ENCODE measurements at places on chromosomes 2 and 18.

GRCh38 chr2:85772019-85772745 is 18.4 kb downstream of the ATOH8 start:
- no peak for DNase-seq

GRCh38 chr2:240199133-240199870 is 58.8 kb upstream of the OTOS start:
- no peak for DNase-seq

GRCh38 chr18:48445540-48445939 is 36.4 kb upstream of the ZBTB7C start:
- DNase-seq: peak; percentile 58

DNA sequence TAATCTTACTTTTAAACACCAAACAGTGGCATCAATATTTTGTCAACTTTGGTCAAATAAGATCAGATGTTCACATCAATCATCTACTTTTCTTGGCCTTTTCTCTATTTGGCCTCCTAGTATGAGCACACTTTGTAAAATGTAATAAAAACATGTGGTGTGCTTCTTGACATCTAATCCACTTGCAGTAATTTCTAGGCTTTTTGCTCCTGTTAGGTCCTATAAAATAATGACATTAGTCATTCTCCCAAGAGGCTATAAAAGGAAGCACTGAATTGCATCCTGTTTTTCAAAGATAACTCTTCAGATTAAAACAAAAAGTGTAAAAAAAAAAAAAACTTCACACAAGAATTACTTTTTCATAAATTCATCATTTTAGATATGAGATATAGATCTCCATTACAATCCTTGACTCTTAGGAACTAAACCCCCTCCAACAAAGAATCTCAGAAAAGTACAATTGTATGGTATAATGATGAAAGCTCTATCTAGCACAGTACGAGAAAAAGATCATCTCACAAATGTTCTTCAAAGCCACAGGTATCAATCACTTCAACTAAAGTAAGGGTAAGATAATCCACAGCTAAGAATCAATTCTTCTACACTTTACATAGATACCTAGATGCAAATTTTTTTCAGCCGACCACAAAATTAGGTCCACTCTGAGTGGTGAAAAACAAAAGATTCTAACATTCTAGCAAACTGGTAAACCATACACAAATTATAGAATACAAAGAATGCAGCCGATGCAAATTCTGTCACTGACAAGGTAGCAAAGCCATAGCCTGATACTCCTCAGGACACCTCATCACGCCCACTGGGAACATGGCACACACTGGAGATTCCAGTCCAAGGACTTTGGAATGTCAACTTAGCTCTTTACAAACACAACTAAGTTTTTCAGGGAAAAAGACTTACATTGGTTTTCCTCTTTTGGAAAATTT is 2.7 kb downstream of the BCL2 start:
- no peak for DNase-seq

DNA sequence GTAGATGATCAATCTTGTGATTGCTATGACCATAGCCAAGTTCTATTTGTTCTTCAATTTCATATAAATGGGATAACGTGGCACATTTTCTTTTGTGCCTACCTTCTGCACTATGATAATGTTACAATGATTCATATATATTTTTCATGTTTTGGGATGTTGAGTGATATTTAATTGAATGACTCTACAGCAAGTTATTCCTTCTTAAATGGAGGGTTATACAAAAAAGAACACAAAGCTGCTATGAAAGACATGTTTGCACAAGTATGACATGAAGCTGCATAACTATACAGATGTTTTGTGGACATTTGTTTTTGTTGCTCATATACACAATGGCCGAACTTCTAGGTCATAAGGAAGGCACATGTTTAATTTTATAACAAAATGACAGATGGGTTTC is 356.2 kb downstream of the CBLN2 start:
- DNase-seq: no peak

- DNase-seq: no peak
Measured at GRCh38 chr2:109659396-109660045, 45.4 kb downstream of the SOWAHC start.

GRCh38 chr2:227036527-227036926 is 127.5 kb downstream of the COL4A4 start:
- no peak for DNase-seq

- DNase-seq: no peak
Measured at GRCh38 chr2:126752876-126753275, 96.9 kb downstream of the GYPC start.

- DNase-seq: peak; percentile 61
Measured at GRCh38 chr2:172427256-172427989, at the start of gene ITGA6. ITGA6 (plus strand) TSS chr2:172427586.

DNA sequence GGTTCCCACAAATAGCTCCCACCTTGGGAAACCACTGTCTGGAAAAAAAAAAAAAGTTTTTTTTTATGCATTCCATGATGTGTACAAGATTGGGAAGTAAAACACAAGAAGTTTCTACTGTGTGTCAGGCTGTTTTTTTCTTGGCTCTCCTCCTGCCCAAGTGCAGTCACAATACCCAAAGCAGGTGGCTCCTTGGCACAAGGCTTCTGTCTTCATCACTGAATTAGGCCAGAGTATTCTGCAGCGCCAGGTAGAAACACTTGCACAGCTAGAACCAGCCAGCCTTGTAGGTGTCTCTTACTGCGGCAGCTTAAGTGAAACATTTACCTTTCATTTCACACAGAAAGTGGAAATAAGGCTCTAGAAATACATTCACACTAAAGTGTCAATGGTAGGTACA is 23.8 kb upstream of the MAL start:
- DNase-seq: no peak

- DNase-seq: no peak
Measured at GRCh38 chr2:219578811-219579613, 6.9 kb downstream of the INHA start.

DNA sequence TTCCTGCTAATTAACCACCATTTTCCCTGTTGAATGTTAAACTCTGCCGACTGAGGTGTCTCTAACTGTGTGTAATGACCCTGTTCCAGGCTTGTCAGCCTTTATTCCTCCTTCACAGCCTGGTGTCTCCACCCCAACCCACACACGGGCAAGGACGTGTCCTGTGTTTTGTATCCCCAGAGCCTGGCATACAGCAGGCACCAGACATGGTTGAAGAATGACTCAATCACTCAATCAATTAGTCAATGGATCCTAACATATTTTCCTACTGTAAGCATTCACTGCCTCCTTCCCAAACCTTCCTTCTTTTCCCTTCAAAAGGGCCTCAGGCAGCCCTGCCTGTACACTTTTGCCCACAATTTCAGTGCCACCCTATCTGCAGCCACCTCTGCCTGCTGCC is 2.7 kb upstream of the TNS1 start:
- DNase-seq: no peak

DNA sequence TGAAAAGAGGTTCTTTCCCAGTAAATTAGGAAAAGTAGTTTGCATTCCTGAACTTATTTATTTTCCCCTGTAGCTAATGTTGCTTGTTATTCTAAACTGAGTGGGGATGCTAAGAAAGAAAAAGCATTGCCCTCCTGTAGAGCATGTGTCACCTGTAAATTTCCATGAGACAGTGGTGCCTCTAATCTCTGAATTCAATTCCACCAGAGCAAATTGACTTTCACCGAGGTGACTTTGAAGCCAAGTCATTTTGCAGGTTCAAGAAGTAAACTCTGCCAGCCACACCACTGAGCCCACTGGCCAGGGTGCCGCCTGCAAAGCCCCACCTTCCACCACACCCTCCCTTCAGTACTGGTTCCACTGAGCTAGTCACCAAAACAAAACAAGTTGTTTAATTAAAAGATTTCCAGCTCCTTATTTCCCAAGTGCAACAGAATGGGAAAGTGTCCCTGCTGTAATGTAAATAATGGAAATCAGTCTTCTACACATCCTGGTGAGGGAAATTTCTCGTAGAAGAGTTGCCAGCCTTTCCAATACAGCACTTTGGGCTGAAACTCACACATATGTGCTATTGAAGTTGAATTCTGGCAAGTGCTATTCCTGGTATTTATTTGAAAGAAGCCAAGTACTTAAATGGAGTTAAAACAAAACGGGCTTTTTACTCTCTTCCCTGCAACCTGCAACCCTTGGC is 254.8 kb downstream of the RNF152 start:
- no peak for DNase-seq

DNA sequence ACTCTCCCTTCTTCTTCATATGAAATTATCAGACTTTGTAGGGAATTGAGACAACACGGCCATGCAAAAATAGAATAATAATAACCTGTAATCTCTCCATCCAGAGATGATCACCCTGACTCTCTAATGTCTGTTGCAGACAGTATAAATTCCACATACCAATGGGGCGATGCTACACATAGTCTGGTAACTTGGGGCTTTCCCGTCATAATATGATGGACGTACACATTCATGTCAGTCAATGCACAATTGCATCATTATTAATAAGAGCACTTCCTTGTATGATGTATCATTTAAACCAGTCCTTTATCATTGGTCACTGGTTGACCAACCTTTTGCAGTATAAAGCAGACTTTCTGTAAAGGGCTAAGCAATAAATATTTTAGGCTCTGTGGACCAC is 39.5 kb upstream of the SCLY start:
- DNase-seq: no peak

DNA sequence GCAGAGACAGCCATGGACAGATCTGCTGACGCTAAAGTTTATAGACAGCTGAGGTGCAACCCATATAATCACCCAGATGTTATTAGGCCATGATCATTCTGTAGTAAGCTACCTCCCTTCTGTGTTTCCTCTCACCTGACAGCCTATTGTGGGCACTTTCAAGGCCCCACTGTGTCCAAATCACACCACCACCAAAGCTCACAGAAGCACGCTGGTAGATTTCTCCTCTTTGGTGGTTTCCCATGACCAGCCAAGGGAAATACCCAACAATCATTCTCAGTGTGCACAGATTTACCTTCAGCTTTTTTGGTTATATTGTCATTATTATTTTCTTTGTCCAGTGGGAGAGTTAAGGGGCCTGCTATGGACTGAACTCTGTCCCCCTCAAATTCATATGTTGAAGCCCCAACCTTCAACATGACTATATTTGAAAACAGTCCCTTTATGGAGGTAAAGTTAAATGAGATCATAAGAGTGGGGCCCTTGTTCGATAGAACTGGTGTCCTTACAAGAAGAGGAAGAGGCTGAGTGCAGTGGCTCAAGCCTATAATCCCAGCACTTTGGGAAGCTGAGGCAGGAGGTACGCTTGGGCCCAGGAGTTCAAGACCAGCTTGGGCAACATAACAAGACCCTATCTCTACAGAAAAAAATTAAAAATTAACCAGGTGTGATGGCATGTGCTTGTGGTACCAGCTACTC is 74.0 kb upstream of the MSH6 start:
- no peak for DNase-seq

DNA sequence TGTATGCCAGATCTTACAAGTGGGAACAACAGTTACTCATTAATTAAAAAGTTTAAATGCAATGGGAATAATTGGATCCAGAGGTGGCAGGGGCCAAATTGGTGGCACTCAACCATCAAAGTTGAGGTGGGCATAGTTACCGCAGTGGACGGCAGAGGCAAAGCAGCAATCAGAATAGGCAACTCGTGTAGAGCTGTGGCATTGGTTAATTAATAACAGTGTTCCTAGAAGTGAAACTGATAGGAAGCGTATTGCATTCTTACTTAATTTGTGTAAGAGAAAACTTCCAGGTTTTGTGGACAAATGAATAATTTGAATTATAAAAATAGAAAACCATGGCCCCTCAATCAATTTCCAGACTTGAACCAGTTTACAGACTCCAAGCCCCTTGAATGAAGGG is 1068.2 kb upstream of the ACVR2A start:
- no peak for DNase-seq

DNA sequence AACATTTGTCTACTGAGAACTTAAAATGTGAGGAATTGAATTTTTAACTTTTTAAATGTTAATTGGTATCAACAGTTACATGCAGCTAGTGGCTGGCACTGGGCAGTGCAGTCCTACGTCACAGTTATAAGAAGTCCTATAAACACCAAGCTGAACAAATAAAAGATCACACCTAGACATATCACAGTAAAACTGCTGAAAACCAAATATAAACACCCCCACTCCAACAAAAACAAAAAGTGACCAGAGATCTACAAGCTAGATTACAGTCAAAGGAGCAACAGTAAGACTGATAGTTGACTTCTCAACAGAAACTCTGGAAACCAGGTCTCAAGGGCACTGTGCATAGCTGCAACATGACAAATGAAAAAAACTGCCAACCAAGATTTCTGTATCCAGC is 19.4 kb downstream of the TLK1 start:
- no peak for DNase-seq

GRCh38 chr18:23101861-23102432 is 33.3 kb upstream of the CABLES1 start:
- DNase-seq: no peak

DNA sequence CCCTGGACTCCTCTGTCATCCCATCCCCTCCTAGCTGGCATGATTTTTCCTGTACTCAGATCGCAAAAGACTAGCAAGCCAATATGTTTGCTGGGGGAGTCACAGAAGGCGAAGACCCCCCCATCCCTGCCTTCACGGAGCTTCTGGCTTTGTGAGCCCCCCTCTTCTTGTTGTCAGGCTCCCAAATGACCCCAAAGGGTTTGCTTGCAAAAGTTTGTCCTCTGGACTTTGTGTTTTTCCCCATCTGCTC is 169.9 kb downstream of the SMAD7 start:
- DNase-seq: no peak

DNA sequence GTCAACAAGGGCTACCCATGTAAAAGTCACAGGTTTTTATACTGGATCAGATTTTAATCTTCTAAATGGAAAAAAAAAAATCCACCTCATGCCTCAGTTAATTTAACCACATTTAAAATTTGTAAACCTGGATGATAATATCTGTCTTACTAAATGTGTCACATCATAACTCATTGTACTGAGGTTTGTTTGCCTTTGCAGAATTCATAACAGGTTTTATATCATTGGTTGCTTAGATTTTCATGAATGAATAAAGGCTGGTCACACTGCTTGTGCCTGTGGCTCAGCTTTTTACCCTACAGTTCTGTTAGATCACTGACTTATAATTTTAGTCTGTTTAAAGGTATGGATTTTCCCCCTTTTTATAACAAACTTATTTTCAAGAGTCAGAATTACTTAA is 48.9 kb downstream of the PSMD14 start:
- no peak for DNase-seq

DNA sequence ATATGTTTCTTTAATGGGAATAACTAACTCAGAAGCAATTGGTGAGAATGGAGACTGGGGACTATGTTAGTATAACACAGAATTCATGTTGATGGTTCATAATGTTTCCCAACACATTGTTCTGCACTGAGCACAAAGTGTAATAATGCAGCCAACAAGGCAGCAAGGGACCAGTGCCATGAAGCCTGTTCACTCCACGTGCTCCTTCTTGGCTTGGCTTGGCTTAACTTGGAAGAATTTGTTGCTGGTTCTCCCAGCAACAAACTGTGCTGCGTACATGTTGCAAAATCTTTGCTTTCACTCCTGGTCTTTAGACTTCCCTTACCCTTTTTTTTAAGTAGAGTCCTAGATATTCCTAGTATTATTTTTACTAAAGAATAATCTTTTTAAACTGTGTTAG is 129.7 kb downstream of the MAP3K20 start:
- DNase-seq: no peak

Measured in stimulated activated CD4-positive, alpha-beta T cell treated with anti-CD3 and anti-CD28 coated beads, Interleukin-1b, Interleukin-23, amount 100 ng/mL, for 1 hour (primary cell).